ENCODE measurements at places on chromosomes 6 and 20.

DNA sequence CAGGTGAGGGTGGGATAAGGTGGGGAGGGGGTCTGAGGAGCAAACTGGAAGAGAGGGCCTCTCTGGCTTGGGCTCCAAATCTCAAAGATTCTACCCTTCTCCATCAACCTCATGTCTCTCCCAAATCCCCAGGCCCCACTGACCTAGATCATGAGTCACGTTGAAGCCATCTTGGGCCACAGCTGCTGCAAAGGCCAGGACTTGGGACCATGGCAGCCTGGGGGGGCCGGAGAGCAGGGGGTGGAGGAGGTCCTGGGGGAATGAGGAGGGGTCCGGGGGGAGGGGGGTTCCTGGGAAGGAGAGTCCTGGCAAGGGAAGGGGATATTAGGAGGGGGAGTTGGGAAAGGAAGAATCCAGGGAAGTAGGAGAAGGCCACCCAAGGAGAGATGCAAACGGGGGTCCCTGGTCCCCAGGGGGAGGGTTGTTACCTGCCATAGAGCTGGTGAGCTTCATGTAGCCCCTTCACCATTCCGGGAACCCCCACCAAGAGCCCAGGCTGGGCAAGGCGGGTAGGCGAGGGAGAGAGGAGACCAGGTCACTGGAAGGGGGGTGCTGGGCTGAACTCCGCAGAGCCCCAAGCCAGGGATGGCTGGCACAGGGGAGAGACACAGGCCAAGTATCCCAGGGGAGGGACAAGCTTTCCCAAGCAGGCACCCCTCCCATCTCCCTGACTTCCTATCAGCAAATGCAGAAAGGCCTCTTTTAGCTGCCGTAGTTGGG is 12.7 kb downstream of the GGT7 start:
- DNase-seq, result no peak

- DNase-seq, result no peak
These were observed 52.2 kb downstream of the MYH7B start for GRCh38 chr20:35007891-35008290.

- DNase-seq, result no peak
These were observed 14.9 kb downstream of the NEDD9 start for GRCh38 chr6:11217360-11218101.

DNA sequence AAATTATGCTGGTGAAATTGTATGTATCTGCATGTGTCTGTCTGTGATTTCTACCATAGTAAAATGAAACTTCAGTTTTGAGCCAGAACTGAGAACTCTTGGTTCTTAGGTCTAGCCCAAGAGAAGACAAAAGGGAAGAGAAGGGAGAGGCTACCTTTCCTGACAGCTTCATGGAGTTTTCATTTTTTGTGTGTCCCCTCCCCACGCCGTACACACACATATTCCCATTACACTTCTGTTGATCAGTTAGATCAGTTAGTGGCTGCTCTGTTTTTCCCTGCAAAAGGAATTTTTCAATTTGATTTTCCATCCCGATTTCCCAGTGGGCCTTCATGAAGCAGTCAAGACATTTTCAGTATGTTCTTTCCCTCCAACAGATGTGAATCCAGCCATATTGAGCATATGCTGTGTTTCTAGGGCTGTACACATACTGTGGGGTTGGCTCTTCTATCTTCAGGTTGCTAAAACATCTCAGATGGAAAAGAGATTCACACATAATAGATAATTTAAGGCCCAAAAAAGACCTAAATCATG is 52.5 kb downstream of the HIVEP1 start:
- DNase-seq, result no peak

- DNase-seq, result no peak
These were observed 62.6 kb upstream of the TMEM244 start for GRCh38 chr6:129923530-129924250.

Data from NCI-H1417 (cell line).